Skeletal muscle cell (primary cell): ENCODE measurements at places on chromosomes 6 and 20.

DNA sequence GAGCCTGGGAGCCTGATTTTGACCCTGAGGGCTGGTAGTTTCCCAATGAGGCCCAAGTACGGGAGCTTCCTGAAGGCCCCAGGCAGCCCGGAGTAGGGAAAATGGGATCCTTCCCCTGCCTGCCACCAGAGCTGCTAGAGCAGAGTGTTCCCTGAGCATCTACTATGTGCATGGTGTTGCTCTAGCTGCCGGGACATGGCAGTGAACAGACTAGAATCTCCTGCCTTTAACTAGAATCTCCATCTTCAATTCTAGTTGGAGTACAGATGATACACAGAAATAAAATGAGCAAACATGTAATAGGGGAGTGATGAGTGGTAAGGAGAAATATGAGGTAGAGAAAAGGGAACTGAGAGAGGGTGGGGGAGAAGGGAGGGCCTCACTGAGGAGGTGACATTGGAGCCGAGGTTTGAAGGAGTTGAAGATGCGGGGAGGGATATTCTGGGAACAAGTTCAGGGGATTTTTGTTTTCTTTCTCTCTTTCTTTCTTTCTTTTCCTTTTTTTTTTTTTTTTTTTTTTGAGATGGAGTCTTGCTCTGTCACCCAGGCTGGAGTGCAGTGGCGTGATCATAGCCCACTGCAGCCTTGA, 18.5 kb downstream of the VSTM2L start:
- DNase-seq, result no peak

GRCh38 chr20:63206878-63207277, 9.1 kb downstream of the YTHDF1 start:
- DNase-seq, result no peak

DNA sequence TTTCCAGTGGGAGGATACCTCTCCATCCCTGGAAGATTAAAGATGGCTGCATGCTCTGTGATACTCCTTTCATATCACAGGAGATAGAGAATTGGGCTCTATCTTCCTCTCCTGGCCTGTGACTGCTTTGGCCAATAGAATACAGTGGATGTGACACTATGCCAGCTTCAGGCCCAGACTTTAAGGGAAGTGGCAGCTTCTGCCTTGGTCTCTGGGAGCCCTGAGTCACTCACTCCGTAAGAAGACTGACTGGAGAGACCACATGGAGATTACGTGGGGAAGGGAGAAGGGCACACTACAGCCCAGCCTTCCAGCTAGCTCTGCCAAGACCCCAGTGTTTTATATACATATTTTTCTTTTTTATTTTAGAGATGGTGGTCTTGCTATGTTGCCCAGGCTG, 10.4 kb upstream of the MMP9 start:
- DNase-seq, result no peak

DNA sequence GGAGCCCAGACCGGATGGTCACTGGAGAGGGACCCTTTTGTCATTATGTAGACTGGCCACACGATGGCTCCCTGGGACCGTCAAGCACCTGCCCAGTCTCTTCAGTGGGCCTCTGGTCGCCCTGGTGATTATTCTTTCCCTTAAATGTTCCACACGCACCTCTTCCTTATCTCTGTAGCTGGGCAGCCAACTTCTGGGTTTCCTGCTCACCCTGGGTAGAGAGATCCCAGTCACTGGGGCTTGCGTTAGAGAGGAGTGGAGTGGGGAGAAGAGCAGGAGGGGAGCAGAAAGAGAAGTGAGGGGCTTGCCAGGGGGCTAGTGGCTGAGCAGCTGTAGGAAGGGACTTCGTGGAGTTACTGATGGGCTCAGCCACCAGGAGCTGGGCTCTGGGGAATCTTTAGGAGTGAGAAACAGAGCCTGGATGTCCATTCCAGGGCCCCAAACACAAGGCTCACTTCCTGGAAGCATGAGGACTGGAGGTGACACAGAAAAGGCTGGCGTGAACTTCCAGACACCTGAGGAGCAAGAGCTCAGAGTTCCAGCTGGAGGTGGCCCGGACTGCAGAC, 150.1 kb downstream of the DHX35 start:
- DNase-seq, result no peak

DNA sequence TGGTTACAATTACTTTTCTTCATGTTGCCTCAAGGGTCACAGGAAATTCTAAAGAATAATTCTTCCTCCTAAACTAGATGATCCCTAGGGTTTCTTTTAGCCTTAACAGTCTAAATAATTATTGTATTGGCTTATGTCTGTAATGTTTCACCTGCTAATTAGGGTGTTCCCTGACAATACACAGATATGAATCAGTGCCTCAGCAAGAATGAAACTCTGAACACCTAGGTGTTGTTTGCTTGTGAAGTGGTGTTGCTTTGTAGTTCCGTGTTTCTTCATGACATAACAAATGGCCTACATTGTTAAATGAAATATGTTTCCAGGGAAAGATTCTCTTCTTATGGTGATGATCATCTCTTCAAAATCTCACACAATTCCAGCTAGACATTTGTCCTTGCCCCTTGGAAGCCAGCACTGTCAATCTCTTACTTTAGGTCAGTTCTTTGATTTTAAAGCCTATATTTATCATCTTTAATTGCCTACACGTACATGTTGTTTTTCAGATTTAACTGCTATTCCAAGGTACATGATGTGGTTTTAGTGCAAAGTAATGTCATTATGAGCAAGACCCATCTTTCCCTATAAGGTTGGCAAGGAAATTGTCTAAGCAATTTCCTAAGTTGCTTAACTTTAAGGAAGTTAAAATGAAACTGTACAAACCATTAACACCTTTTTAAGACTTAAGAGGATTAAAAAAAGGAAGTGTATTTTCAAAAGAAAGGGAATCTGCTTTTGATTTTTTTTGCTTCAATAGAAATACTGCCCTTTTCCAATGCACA, 111.9 kb downstream of the TBC1D7 start:
- DNase-seq, result no peak

- DNase-seq, result no peak
Observed at GRCh38 chr6:45541934-45542333, 164.2 kb upstream of the SUPT3H start.

- DNase-seq, result no peak
Observed at GRCh38 chr6:32166411-32167061, 2.1 kb downstream of the EGFL8 start.

DNA sequence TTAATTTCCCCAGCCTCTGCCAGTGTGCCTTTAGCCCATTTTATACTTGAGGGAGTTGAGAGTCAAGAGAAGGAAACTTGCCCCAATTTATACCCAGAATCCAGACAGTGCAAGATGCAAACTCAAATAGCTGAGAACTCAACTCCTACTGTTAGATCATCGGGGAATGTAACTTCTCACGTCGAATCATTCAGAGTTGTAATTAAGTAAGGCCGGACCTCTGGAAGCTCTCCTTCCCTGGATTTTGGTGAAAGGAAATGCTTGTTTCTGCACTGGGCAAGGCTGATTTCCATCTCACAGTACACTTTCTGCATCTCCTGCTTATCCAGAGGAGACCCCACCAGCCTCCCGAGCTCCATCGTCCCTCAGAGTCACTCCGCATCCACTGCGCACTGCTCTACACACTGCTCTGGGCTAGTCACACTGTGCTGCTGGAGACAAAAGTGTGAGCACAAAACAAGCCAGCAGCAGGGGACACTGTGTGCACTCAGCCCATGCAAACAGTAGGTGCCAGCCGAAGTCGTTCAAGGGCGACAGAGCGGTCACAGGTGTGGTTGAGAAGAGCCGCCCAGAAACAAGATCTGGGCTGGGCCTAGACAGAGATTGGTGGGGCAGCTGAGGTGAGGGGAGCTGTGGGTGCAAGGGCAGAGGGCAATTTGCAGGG, 150.4 kb upstream of the QKI start:
- no peak for DNase-seq

- no peak for DNase-seq
Observed at GRCh38 chr6:106490030-106490429, 129.5 kb downstream of the CRYBG1 start.

DNA sequence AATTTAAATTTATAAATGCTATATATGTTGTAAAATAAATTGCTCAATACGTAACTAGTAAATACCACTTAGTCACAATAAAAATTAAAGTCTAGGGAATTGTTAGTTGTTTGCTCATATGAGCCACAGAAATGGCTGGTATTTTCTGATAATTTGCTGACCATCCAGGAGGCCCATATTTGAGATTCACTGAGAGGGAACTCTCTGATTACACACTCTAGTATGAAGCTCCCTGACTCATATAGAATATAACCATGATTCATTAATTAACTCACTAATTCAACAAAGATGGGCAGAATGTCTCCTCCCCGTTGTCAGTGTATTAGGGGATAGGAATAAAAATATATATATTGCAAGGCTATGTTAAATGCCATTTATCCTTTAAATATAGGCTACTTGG, 46.6 kb upstream of the TMEM30A start:
- peak; percentile 45 for DNase-seq

GRCh38 chr6:8207869-8208191, 105.5 kb upstream of the EEF1E1 start:
- no peak for DNase-seq

- DNase-seq, result no peak
Observed at GRCh38 chr6:9248133-9248532, 812.8 kb upstream of the SLC35B3 start.
